GM12878 (cell line): ENCODE measurements at places on chromosomes 2 and 18. TPM values are rescaled to one million over a fixed set of nuclear protein-coding genes. Genes with fewer than 3 reads are reported as not detected.

CD28 gene
- 0.16 and 0.23 TPM in 2 replicates for total RNA-seq

GRCh38 chr2:3042601-3043585 is 334.7 kb downstream of the EIPR1 start:
- no peaks in the 10 kb centered on the region; the same call in 1 of the 2 replicates for H3K4me1 ChIP-seq
- no peak overlapping the region for H3K27ac ChIP-seq
- DNase-seq: no peak
- H3K36me3 ChIP-seq: no peaks in the 10 kb centered on the region
- H3K4me3 ChIP-seq: no peak overlapping the region

DNA sequence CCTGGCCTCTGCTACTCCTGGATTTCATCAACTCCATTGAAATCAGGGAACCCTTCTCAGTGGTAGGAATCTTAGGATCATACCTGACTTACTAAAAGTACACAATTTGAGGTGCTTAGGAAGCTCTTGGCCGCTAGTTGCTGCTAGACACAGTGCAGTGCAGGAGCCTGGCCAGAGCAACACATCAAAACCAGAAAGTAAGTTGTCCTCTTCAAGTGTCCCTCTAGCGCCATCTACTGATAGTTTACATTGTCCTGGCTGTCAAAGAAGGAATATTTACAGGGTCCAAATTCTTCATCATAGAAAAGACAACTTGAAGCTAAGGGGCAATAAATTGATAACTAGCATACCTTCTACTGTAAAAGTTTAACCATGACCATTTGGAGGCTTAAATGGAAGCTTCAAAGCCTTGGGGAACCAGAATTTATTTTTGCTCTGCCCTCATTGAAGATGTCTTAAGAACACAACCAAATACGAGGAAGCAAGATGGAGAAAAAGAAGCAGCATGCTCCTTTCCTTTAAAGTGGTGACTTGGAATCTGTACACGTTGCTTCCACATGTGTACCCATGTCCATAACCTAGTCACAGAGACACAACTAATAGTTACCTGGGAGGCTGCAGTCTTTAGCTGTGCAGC is 889.1 kb upstream of the GCFC2 start:
- no peaks in the 10 kb centered on the region for H3K27me3 ChIP-seq
- no peaks in the 10 kb centered on the region for H3K4me1 ChIP-seq
- H3K27ac ChIP-seq: no peak overlapping the region
- H3K4me3 ChIP-seq: no peak overlapping the region

- no peak for DNase-seq
- H3K36me3 ChIP-seq: no peaks in the 10 kb centered on the region
- H3K27ac ChIP-seq: no peak overlapping the region
Measured at GRCh38 chr2:238139196-238140039, 950 bp downstream of the KLHL30 start.

SAG gene
- total RNA-seq: 0.69 TPM in 1 of 2 replicates, not detected in the other

HMSD gene
- 49.4 and 62.2 TPM in 2 replicates for total RNA-seq
